ENCODE measurements at places on chromosomes 13 and 19.
A peak's percentile ranks its signal among the peaks of the same experiment; 100 is the strongest.

- no peak for DNase-seq
Observed at GRCh38 chr19:48136547-48136946, 25.9 kb upstream of the PLA2G4C start.

- DNase-seq: peak; percentile 53
Observed at GRCh38 chr19:17394891-17395415, 957 bp upstream of the CCDC194 start.

- DNase-seq: no peak
Observed at GRCh38 chr19:19055701-19056100, 8.1 kb upstream of the SLC25A42 start.

DNA sequence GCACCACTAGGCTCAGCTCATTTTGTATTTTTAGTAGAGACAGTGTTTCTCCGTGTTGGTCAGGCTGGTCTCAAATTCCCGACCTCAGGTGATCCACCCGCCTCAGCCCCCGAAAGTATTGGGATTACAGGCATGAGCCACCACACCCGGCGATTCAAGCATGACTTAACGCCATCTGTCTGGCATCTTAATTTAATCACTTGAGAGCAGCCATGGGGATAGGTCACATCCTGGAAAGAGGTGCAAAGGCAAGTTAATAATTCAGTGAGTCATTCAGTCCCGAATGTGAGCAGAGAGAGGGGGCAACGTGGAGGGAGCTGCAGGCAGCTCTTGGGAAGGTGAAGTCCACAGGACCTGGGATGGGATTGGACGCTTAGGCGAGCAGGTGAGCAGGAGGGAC, 31.7 kb upstream of the USP29 start:
- no peak for DNase-seq
